ENCODE measurements at places on chromosomes 3 and 15.

- peak; percentile 5 for DNase-seq
Measured at GRCh38 chr15:85672332-85673084, 122.2 kb downstream of the KLHL25 start.

DNA sequence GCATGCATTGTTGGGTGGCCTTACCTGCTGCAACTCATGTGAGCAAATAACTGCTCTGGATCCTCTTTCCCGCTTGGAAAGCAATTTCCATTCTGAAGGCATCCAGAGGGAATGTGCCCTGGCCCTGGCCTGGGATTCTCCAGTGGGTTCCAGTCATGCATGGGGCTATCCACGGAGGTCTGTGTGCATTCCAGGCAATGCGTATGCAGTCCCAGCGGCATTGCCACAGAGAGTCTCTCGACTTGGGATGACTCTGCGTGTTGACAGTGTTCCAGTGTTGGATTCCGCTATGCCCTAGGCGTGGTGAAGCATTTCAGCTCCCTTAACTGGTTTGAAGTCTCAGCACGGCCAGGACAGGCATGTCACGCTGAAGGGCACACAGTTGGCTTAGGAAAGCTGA is 113.9 kb downstream of the SNRPN start:
- no peak for DNase-seq

DNA sequence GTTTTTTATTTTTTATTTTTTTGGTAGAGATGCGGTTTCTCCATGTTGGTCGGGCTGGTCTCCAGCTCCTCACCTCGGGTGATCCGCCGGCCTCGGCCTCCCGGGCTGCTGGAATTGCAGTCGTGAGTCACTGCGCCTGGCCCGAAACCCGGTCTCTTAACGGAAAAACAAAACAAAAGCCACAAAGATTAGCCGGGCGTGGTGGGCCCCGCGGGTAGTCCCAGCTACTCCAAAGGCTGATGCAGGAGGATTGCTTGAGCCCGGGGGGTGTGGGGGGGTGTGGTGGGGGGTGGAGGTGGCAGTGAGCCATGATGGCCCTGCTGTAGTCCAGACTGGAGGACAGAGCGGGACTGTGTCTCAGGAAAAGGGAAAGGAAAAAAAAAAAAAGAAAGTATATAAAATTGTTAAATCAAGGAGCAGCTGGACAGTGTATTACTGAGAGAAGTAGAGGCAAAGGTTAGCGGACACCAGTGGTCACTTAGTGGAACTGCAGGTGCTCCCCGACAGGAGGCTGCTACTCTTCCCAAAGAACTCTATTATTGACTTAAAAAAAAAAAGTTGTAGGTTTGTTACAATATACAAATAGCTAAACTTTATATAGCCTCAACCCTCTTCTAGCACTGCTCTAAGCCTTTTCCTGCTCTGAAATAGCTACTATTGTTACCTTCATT is 30.3 kb upstream of the TUBGCP5 start:
- no peak for DNase-seq

DNA sequence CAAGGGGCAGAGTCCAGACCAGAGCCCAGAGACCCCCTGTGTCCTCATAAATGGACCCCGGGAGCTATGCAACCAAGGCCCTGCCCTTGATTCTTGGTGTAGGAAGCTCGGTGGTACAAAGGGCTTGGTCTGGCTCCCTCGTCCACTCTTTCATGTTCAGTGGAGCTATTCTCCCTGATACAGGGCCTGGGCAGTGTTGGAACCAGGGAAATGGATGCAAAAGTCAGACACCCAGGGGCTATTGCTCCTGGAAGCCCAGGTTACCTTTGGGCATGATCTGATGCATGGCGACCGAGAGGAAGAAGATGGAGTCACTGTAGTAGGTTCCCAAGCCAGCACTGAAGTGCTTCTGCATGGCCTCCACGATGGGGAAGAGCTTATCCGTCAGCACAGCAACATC is 44.5 kb downstream of the XXYLT1 start:
- DNase-seq: no peak

GRCh38 chr3:127306361-127307111 is 18.7 kb upstream of the PRR20G start:
- no peak for DNase-seq

DNA sequence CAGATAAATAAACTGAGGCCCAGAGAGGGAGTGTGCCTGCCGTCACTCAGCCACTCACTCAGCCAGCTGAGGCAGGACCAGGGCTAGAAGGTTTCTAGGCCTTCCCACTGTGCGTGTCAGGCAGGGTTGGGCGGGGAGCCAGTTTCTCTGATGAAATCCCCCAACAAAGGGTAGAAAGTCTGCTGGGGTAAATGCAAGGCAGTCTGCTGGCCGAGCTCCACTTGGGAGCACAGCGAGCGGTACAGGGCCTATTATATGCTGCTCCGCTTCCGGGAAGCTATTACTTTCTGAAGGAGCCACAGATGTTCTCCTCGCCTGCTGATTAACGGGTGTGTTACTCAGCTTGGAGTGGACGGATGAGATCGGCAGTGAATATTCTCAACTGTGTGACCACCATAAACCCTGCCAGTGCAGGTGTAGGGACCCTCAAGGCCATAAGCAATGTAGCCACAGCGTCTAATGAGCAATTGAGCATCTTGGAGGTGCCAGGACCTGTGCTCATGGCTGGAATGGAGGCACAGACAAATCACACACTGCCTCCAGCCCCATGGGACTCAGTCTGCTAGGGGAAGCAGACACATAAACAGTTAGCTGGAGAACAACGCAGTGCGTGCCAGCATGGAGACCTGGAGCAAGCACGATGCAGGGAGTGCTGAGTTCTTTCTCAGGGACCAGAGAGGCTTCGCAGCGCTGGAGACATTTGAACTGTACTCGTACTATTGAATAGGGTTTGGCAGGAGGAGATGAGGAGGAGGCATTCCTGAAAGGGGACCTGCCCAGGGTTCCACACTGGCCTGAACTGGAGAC is 42.1 kb downstream of the CORO2B start:
- DNase-seq: no peak

- DNase-seq: peak; percentile 97
Measured at GRCh38 chr15:69468241-69469121, 15.9 kb downstream of the RPLP1 start.

- no peak for DNase-seq
Measured at GRCh38 chr3:148203297-148204010, 494.2 kb upstream of the AGTR1 start.

GRCh38 chr15:74179983-74180880 is 6.7 kb downstream of the ISLR start:
- DNase-seq: peak; percentile 25

DNA sequence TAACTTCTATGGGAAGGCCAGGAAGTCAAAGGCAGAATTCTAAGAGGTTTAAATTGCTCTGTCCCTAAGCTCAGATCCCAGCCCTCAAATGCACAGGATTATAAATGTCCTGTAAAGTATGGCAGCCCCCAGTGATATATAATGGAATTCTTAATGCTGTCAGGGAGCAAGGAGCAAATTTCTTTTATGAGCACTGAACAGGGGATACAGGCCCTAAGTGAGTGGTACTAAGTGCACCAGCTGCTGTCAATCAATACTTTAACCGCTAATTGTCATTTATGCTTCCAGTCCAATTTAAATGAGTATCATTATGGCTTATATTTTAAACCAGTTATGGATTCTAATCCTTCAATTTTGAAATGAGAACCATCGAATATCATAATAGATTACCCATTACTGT is 4.7 kb downstream of the SLC9A9 start:
- no peak for DNase-seq

GRCh38 chr3:122936335-122936734 is 91.2 kb downstream of the SEMA5B start:
- DNase-seq: no peak

DNA sequence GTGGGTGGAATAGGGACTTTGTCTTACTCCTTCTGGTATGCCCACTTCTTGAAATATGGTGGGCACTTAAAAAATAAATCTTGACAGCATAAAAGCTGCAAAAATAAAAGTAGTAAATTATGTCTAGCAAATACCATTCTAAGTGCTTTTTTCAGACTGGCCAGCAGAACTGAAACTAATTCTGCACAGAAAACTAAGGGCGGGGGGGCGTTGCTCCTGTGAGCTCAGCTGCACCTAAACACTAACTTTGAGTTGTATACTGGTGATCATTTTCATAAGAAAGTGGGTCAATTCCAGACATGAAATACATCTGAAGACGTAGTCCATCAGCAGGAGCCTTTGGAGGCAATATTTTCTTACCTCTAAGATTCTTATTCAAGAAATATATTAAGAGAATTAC is 114.8 kb downstream of the WDR76 start:
- no peak for DNase-seq

DNA sequence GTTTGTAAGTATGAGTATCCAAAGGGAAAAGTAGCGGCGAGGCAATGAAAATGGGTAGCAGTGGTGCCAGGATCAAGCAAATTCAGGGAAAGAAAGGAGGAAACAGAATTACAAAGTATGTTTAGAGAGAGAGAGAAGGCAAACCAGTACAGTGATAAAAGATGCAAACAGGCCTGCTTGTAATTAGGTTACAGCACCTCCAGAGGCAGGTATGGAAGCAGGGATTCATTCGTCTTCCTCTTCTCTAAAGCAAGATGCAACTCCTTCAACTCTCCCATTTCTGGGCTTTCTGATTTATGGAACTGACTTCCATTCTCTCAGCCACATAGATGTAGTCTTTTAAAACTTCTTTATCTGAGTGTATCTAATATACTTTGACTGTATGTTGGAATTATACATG is 68.0 kb downstream of the CRYBG3 start:
- no peak for DNase-seq

DNA sequence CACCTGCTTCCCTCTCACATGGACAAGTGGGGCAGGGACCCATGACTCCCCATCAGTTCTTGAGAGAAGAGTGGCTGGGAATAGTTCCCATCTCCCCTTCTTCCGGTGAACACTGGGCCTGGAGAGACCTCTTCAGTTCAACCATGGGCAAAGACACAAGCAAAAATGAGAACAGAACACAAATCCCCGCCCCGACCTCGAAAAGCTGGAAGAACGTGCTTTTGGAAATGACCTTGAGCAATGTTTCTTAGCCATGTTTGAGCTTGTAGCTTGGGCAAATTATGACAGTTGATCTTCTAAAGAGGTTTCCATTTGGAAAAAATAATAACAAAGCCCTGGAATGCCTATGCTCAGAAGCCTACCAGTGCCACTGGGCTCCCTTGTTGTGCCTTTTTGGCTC is 59.0 kb downstream of the FAM174B start:
- no peak for DNase-seq

GRCh38 chr3:24394754-24395153 is 99.9 kb downstream of the THRB start:
- no peak for DNase-seq

GRCh38 chr3:150911771-150912170 is 6.5 kb upstream of the MINDY4B start:
- DNase-seq: no peak

GRCh38 chr3:141331377-141332318 is 36.7 kb upstream of the ZBTB38 start:
- peak; percentile 89 for DNase-seq

GRCh38 chr3:186255703-186256331 is 106.2 kb downstream of the DGKG start:
- peak; percentile 61 for DNase-seq

DNA sequence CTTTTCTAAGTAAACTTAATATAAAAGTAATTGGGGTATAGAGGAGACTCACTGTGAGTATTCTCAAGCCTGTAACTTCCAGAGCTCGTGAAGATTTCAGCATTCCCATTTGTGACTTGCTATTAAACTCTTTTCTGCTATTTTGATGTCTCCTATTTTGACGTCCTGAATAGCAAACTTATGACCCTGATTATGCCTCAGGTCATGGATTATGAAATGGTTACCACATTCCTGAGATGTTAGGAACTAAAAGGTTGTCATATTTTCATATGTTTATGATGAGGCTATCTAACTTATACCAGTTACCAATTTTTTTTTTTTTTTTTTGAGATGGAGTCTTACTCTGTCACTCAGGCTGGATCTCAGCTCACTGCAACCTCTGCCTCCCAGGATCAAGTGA is 105.5 kb downstream of the ATG7 start:
- DNase-seq: peak; percentile 16

- no peak for DNase-seq
Measured at GRCh38 chr3:55523471-55523870, 36.4 kb upstream of the WNT5A start.

- no peak for DNase-seq
Measured at GRCh38 chr15:60573936-60574335, 95.0 kb upstream of the ICE2 start.

DNA sequence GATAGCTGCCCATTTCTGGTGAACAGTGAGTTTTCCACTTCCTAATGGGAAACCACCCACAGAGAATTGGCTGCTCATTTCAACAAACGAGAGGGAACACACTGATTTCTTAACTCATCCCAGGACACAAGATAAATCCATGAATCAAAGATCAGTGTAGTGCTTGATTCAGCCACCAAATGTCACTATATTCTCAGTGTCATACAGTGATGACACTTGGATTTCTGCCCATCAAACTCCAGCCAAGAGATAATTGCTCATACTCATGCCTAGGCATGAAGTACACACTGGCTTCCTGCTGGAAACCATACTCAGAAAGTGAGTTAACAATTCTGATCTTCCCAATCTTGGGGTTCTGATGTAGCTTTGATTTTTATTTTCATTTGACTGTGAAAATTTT is 35.4 kb upstream of the GRM7 start:
- peak; percentile 20 for DNase-seq

GRCh38 chr3:138688871-138689299 is 80.3 kb downstream of the FAIM start:
- no peak for DNase-seq

DNA sequence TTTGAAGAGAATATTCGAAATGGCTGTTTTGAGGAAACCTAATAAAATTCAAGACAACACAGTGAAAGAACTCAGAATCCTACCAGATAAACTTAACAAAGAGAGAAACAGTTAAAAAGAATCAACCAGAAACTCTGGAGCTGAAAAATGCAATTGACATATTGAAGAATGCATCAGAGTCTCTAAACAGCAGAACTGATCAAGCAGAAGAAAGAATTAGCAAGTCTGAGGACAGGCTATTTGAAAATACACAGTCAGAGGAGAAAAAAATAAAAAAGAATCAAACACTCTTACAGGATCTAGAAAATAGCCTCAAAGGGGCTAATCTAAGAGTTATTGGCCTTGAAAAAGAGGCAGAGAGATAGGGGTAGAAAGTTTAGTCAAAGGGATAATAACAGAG is 13.5 kb downstream of the C3orf33 start:
- no peak for DNase-seq

DNA sequence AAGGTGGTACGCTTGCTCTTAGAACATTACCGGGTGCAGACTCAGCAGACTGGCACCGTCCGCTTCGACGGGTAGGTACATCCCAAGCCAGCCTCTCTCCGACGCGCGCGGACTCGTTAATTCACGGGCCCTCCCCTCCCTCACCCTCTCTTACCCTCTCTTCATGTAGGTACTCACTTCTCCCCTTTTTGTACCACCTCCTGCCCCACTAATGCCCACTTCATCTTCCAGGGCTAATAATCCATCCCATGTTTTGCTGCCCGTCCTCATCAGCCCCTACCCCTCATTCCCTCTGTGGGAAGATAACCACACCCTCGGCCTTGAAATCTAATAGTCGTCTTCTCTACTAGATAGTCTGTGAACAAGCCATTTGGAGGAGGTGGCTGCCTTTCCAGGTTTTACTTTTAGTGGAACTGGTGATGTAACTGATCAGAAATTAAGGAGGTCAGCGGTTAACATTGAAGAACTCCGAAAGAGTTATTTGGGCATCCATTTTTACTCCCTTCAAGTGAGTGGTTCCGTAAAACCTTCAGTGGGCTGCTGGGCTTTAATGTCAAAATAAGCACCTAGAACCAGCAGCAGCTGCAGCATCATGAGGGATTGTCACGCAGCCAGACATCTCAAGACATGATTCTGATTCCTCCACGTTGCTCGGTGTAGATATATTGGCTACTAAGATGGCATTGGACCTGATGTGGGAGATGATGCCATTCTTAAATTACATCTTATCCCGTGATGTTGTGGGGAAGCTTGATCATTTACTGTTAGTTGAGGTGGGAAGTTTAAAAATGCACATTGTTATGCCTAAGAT is 1.3 kb downstream of the FEM1B start:
- peak; percentile 54 for DNase-seq

All from mammary epithelial cell (primary cell).